ENCODE measurements at places on chromosomes 4 and X.

DNA sequence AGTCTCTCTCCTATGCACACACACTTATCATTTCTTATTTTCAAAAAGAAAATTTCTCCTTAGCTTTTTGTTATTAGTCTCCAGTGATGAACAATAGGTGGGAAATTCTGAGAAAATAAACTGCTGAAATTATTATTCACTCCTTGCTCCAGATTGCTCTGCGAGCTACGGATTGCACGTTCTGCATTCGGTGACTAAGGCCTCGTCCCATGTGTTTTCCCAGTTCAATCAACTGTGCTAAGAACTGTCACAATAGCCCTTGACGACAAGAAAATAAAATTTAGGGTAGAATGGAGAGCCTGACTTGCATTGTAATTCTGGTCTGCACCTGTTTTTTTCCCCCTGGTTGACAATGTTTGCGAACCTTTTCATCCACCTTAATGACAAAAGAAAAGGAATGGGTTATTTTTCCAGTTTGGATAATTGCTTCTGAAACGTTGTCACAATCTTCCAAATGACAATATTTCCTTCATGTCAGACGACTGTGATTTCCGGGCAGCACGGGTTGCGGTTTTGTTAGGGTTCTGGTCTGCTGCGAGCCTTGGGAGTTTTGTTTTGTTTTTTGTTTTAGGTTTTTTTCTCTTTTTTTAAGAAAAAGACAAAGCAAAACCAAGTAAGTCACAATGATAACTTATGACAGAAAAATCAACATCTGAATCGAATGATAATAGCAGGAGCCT, 124.5 kb upstream of the NOCT start:
- no peak for DNase-seq

DNA sequence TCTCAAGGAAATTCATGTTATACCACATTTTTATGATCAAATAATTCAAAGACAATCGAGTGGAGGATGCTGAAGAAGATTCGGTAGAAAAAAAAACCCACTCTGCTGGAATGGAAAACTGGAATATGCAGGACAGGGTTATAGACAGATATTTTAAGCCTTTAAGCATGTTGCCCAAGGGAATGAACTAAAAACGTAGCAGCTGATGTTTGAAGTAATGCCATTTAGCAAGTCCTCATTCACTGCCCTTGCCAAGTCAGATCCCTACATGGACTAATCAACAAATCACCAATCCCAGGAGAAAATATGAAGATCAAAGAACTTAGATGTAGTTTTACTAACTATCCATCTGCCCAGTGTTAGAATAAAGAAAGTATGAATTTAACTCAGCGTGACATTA, 75.6 kb upstream of the ETNPPL start:
- no peak for DNase-seq

- DNase-seq: no peak
Observed at GRCh38 chr4:148354186-148354585, 88.0 kb downstream of the NR3C2 start.

GRCh38 chr4:81552086-81552485, 80.4 kb upstream of the RASGEF1B start:
- no peak for DNase-seq

GRCh38 chr4:148330724-148331123, 111.5 kb downstream of the NR3C2 start:
- no peak for DNase-seq

- DNase-seq: peak; percentile 53
Observed at GRCh38 chrX:9465380-9466123, 694 bp downstream of the TBL1X start.

DNA sequence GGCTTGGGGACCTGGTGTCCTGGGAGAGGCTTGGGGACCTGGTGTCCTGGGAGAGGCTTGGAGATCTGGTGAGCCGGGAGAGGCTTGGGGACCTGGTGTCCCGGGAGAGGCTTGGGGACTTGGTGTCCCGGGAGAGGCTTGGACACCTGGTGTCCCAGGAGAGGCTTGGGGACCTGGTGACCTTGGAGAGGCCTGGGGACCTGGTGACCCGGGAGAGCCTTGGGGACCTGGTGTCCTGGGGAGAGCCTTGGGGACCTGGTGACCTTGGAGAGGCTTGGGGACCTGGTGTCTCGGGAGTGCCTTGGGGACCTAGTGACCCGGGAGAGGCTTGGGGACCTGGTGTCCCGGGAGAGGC, 12.6 kb downstream of the SHOX start:
- DNase-seq: no peak

GRCh38 chr4:64417974-64418373, 8.7 kb upstream of the TECRL start:
- DNase-seq: no peak

DNA sequence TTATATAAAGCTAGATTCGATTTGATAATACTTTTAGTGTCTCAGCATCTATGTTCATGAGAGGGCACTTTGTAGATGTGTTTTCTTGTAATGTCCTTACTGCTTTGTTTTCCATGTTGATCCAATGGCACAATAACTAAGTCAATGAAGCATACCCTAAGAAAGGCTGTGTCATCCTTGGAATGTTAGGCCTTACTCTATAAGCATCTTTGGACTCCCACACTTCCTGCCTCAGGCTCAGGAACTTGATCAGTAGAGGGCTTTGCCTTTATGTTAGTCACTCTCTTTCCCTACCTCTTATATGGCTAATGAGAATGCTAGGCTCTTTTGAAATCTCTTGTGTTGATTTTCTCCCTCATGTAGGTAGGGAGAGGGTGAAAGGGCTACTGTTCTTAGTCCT, 33.2 kb upstream of the EDA2R start:
- no peak for DNase-seq

GRCh38 chrX:72100051-72100755, 31.5 kb downstream of the RTL5 start:
- no peak for DNase-seq

- peak; percentile 15 for DNase-seq
Observed at GRCh38 chr4:7183161-7183560, 9.2 kb upstream of the SORCS2 start.

DNA sequence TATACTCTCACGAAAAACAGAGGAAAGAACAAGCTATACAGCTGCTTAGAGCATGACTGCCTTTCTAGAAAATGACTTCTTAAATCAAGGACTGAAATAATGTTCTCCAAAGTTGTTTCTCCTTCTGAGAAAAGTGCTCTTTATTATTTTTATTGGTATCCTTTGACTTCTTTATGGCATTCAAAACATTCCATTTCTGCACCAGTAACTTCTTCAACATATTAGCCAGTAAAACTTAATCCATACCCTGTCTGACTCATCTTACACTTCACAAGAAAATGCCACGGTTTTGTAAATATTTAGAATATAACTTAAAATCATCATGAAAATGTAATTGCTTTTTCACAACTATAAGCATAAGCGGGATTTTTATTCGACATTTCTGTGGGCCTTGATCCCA, 180.4 kb downstream of the NR3C2 start:
- no peak for DNase-seq

DNA sequence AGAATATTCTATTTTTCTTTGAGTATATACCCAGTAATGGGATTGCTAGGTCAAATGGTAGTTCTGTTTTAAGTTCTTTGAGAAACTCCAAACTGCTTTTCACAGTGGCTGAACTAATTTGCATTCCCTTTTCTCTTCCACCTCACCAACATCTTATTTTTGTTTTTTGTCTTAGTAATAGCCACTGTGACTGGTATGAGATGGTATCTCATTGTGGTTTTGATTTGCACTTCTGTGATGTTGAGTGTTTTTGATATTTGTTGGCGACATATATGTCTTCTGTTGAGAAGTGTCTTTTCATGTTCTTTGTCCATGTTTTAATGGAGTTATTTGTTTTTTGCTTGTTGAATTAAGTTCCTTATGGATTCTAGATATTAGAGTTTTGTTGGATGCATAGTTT, 24.4 kb downstream of the AIMP1 start:
- DNase-seq: no peak

GRCh38 chr4:10096978-10097335, 19.6 kb downstream of the WDR1 start:
- no peak for DNase-seq

- DNase-seq: no peak
Observed at GRCh38 chr4:27966664-27967063, 1106.0 kb downstream of the STIM2 start.

DNA sequence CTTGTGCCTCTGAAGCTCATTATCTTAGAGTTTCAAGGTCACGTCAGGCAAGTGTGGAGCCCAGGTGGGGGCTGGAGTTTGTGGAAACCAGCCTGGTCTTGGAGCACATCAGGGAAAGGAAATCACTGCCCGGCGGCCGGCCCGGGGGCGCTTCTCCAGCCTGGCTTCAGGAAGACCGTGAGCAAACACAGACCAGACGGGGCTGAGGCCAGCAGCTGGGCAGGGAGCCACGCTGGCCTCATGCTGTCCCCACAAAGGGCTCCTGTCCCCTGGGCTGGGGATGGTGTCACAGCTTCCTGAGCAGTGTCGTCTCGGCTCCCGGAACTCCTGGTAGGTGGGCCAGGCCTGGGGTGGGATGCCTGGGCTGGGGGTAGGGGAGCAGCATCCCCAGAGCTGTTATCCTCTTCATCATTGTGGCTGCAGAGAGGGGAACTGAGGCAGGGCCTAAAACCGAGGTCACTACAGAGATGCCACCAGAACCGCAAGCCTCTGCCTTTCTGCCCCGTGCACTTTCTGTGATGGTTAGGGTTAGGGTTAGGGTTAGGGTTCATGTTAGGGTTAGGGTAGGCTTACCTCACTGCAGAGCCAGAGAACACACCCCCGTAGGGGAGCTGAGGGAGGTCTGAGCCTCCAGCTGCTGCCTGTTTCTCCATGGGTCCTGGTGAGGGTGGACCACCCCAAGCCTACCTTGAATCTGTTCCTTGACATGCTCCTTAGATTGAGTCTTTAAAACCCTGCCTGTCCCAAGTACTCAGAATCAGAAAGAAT, 77.5 kb downstream of the HTRA3 start:
- DNase-seq: no peak

GRCh38 chrX:68627986-68628385, 19.5 kb upstream of the STARD8 start:
- DNase-seq: no peak

GRCh38 chrX:10031746-10032145, 64.6 kb downstream of the CLDN34 start:
- no peak for DNase-seq

DNA sequence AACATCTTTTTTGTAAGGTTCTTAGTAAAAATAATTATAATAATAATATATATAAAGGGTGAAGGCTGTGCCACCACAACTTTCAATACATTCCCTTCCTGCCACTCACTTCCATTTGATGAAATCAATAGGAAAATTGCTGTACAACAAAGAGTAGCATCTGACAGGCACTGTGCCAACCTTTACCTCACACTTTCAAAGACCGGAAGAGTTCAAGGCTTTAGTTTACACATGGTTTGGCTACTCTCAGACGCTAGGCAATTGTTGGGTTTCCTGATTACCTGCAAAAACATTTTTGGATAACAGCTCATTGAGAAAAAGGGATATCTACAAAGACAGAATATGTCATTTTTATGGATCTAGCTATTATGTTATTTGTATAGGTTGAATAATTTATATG, 5.5 kb upstream of the ING2 start:
- no peak for DNase-seq

- no peak for DNase-seq
Observed at GRCh38 chr4:81883530-81884450, 412.1 kb upstream of the RASGEF1B start.

- DNase-seq: no peak
Observed at GRCh38 chrX:44484607-44485146, 58.0 kb downstream of the FUNDC1 start.

- DNase-seq: no peak
Observed at GRCh38 chrX:78064152-78064551, 39.9 kb upstream of the PGK1 start.

GRCh38 chrX:119008110-119008744, 33.8 kb downstream of the LONRF3 start:
- DNase-seq: no peak

- DNase-seq: no peak
Observed at GRCh38 chr4:132513491-132513890, 635.6 kb upstream of the PCDH10 start.

DNA sequence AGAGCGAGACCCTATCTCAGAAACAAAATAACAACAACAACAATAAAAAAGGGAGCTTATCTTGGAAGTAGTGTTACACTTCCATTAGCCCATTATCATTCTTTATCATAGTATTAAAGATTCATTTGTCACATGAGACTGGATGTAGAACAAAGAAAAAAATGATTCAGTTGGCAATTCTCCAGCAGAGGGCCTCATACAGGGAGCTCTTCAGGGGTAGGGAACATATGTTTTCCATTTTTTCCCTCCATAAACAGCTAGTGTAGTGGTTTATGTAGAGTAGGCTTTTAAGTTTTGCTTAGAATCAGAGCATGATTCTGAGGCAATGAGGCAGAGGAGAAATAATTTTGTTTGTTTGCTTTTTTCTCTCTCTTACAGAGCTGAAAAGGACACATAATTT, 5.8 kb downstream of the CPE start:
- no peak for DNase-seq

DNA sequence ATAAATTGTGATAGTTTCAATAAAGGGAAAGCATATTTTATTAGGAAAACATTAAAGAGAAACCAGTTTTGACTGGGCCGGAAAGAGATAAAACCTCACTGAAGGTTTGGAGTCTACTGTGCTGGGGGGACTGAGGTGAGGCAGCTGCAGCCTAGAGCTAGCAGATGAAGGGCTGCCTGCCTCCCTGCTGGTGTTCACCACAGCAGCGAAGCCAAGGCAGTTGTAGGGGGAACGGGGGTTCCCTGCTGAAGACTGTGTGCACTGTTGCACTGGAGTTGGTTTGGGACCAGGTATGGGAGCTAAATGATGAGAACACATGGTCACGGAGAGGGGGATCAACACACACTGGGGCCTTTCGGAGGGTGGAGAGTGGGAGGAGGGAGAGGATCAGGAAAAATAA, 546.5 kb upstream of the SMIM31 start:
- DNase-seq: no peak

GRCh38 chrX:41275661-41276609, 58.0 kb upstream of the DDX3X start:
- peak; percentile 37 for DNase-seq

DNA sequence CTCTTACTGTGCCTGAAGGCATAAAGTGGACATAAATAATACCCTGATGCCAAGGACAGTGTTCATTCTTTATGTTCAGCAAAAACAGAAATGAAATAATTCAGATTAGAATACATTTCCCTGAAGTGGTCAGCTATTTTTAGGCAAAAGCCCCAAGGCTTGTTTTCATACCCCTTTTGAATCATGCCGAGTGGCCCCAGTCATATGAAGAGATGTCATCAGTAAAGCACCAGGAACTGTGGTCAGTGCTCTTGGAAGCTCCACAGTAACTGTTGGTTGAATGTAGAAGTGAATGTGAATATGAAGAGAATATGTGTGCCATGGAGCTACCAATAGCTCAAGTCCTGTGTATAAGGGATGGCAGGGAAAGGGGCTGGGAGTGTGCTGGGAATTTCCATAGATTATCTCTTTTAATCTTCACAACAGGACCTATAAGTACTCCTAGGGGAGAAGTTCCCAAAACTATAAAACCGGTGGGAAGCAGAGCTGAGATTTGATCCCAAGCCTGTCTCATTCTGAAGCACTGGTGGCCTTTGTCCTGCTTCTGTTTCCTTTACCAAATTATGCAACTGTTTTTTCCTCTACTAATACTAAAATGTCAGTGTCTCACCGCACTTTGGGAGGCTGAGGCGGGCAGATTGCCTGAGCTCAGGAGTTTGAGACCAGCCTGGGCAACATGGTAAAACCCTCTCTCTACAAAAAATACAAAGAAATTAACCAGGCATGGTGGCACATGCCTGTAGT, 52.6 kb downstream of the FNIP2 start:
- no peak for DNase-seq

- DNase-seq: no peak
Observed at GRCh38 chr4:66216252-66216651, 546.0 kb upstream of the EPHA5 start.

GRCh38 chr4:153222707-153223426, 18.6 kb downstream of the TRIM2 start:
- peak; percentile 30 for DNase-seq

All from immature natural killer cell (primary cell).